ENCODE measurements at places on chromosomes 6 and 20. TPM values are rescaled to one million over a fixed set of nuclear protein-coding genes. Genes with fewer than 3 reads are reported as not detected.

DNA sequence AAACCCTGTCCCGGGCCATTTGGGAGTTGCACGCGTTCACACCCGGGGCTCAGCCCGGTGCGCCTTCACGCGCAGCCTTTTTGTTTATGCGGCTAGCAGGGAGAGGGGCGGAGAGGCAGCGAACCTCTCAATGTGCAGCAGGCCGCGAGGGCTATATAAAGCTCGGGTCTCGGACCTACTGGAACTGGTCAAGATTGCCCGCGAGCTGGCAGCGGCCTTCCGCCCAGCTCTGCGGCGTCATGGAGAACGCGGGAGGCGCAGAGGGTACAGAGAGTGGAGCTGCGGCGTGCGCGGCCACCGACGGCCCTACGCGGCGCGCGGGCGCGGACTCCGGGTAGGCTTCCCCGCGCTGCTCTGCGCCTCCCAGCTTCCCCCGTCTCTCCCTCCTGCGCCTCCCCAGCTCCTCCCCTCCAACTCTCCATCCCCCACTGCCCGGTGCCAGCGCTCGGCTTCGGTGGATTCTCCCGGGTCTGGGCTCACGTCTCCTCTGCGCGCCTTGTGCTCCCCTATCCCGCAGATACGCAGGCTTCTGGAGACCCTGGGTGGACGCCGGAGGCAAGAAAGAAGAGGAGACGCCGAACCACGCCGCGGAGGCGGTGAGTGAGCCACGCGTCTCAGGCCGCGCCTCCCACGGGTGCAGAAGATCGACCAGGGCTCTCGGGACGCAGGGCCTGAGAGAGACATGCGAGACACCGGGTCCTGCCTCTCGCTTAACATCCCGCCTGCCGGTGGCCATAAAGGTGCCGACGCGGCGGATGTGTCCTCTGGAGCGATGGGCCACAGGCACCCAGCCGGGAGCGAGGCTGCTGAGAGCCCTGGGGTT lies at the start of gene RIPPLY2:
Gene RIPPLY2 (plus strand): TSS at position 183 of the 823 bp plus-strand sequence. CDS start 57 bp downstream, at position 240.
- H3K36me3 ChIP-seq: no peaks in the 10 kb centered on the region
- no peak for DNase-seq
- H3K27me3 ChIP-seq: peaks cover 53% of the 10 kb centered on the region
- H3K4me3 ChIP-seq: peak within 1 kb of the TSS; percentile 41
- no peaks in the 10 kb centered on the region for H3K4me1 ChIP-seq

GRCh38 chr20:33282991-33283555 lies at the start of gene BPIFB1:
Gene BPIFB1 (plus strand): TSS chr20:33283214. CDS start chr20:33286074, 2,860 bp downstream.
- DNase-seq: no peak
- H3K36me3 ChIP-seq: no peaks in the 10 kb centered on the region
- no peaks in the 10 kb centered on the region for H3K27me3 ChIP-seq
- H3K27ac ChIP-seq: no peak within 1 kb of the TSS

DNA sequence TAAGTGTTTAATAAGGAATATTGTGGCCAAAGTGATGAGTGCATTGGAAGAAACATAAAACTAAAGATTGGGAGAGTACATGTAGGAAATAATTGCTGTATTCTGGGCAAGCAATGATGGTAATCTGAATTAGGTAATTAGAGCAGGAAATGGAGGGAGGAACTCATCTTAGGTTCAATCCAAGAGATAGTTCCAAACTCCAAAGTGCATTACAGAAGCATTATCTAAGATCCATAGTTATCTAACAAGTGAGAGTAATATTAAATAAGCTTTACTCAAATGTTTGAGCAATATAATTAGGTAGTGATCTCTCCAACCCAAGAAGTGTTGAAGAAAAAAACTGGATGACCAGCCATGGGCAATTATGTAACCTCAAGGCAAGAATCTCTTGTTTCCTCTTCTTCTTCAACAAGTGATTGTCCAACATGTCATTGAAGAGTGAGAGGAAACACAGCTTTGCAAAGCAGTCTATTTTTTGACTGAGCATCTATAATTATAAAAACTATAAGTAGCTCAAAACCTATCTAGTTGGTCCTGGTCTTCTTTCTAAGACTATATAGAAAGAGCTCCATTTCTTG lies 181.2 kb upstream of the TNFAIP3 start:
- no peaks in the 10 kb centered on the region for H3K4me1 ChIP-seq
- no peak for DNase-seq
- no peaks in the 10 kb centered on the region for H3K27me3 ChIP-seq
- no peaks in the 10 kb centered on the region for H3K36me3 ChIP-seq

DNA sequence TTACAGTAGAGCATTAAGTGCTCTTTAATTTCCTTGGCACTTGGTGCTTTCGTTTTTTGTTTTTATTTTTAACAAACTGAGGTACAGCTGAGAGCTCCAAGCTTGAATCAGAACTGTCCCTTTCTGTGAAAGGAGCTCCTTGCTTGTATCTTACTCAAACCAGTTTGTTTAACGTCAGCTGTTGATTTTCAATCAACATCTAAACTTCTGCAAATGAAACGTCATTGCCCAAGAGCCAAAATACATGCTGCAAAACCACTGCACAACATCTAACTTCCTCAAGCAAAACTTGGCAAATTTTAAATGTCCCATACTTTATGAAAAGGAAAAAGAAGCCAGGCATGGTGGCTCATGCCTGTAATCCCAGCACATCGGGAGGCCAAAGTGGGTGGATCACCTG lies 15.2 kb downstream of the VNN2 start:
- DNase-seq: no peak
- no peak overlapping the region for H3K4me3 ChIP-seq
- H3K27me3 ChIP-seq: no peaks in the 10 kb centered on the region
- H3K4me1 ChIP-seq: no peaks in the 10 kb centered on the region
- H3K36me3 ChIP-seq: no peaks in the 10 kb centered on the region

DNA sequence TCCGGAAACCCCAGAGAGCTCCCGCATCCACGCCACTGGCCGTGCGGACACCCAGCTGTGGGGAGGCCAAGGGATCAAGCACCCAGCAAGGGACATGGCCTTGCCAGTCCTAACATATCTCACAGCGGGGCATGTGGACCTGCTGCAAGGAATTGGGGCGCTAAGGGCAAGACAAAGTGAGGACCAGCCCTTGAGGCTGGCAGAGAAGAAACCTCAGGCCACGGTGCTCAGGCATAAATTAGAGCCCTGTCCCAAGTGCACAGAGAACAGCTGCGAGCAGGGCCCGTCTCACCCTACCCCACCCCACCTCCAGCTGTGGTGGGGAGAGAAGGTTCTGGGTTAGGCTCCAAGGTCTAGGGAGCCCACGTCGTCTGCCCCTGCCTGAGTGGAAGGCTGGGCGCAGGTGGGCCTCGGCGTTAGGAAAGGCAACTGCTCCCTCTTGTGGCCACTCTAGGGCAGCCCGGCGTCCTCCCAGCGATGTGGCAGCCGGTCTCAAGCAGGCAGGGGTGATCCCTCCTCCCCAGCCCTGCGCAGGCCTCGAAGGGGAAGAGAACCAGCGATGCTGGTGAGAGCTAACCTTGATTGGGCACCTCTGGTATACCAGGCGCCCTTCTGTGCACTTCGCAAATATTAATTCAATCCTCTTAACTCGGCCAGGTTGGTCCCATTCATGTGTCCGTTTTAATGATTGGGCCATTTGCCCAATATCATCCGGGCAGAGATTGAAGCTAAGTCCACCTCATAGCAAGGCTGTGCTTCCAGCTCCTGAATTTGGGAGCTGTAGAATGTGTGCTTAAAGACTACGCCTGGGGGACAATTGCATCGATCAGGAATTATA lies 235.8 kb downstream of the NFATC2 start:
- DNase-seq: peak; percentile 69
- no peak overlapping the region for H3K4me3 ChIP-seq
- H3K36me3 ChIP-seq: no peaks in the 10 kb centered on the region
- H3K27ac ChIP-seq: no peak overlapping the region

DNA sequence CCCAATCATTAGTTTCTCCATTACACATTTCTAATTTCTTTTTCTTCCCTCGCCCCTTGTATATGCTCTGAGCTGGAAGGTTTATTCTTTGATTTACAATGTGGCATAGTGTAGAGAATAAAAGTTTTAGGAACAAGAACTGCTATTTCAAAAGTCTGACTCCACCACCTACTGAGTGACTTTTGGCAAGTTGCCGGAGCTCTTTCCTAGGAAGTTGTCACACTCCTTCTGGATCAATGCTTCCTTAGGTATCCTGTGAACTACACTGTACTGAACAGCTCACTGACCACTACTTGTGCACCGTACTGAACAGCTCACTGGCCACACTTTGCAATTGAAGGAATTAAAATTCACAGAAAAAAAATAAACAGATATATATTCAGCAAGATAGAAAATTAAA lies 458.2 kb downstream of the FRK start:
- no peaks in the 10 kb centered on the region for H3K27me3 ChIP-seq
- DNase-seq: no peak
- no peak overlapping the region for H3K27ac ChIP-seq
- no peak overlapping the region for H3K4me3 ChIP-seq
- no peaks in the 10 kb centered on the region for H3K4me1 ChIP-seq

The BMP2 gene
- 1.1 TPM for polyA plus RNA-seq

The CALHM6 gene
- 1.3 TPM for polyA plus RNA-seq

The BMP6 gene
- 2.3 TPM for polyA plus RNA-seq

The RIMS1 gene
- not detected for polyA plus RNA-seq
